ENCODE measurements at places on chromosomes 3 and 15.

DNA sequence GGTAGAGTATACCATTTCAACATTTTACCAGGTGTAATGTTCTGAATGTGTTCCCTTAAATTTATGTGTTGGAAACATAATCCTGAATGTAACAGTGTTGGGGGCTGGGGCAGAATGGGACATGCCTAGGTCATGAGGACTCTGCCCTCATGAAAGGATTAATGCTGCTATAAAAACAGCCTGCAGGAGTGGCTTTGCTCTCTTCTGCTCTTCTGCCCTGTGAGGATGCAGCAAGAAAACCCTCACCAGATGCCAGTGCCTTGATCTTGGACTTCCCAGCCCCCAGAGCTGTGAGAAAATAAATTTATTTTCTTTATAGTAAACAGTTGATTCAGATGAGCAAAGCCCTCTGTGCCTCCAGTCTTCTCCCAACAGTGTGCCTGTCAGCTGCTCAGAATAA is 326.0 kb upstream of the ONECUT1 start:
- DNase-seq, result no peak

GRCh38 chr15:81106560-81106959 is 27.5 kb upstream of the CFAP161 start:
- DNase-seq, result peak; percentile 7

DNA sequence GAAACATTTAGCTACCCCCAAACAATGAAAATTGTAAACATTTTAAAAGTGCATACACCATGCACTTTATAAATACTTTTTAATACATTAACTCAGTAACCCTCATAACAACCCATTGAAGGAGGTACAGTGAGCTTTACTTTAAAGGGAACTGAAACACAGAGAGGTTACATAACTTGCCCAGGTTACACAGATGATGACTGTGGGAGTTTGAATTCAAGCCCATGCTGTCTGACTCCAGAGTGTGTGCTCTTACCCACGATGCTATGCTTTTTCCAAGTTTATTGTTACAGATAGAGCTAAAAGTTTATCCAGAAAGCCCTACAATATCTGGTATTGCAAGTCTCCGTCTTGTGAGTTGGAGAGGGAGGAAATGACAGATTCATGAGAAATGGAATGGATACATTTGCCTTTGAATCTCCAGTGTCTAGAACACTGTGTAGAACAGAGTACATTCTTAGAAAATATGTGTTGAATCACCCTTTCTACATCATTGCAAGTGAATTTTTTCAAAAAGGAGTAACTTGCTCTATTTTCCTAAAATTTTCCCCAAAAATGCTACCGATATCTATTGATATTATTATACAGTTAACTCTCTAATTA is 428.3 kb downstream of the NAALADL2 start:
- DNase-seq, result no peak

- no peak for DNase-seq
Observed at GRCh38 chr3:105322570-105323273, 44.0 kb upstream of the ALCAM start.

DNA sequence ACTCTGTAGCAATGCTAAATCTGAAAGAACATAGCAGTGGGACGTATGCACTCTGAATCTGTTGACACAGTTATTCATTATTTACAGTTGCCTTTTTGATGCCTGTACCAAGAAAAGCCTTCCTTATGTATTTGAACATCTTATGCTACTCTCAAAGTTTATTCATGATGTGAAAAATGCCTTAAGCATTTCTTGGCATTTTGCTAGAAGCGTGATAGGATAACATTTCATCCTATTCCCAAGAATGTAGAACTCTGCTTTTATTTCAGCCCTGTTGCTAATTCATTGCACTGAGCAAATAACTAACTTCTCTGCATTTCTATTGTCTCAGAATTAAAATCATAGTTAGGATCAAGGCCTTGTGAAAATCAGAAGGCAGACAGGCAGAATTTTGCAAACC is 105.5 kb downstream of the STRIT1 start:
- no peak for DNase-seq

DNA sequence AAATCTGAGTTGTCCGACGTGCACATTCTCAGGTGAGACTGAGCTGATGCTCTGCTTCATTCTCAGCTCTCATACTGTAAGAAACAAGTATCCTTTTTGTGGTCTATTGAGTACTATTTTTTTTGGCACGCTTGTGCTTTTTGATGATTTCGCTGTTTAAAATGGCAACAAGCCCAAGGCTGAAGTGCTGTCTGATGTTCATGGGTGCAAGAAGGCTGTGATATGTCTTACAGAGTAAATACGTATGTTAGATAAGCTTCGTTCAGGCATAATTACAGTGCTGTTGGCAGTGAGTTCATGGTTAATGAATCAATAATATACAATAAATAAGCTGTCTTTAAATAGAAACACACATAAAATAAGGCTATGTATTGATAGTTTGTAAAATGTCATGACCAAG is 27.2 kb downstream of the AQR start:
- DNase-seq, result no peak

GRCh38 chr15:69735121-69735520 is 282.5 kb downstream of the RPLP1 start:
- DNase-seq, result no peak

GRCh38 chr3:150346981-150347863 is 60.9 kb upstream of the TSC22D2 start:
- no peak for DNase-seq

DNA sequence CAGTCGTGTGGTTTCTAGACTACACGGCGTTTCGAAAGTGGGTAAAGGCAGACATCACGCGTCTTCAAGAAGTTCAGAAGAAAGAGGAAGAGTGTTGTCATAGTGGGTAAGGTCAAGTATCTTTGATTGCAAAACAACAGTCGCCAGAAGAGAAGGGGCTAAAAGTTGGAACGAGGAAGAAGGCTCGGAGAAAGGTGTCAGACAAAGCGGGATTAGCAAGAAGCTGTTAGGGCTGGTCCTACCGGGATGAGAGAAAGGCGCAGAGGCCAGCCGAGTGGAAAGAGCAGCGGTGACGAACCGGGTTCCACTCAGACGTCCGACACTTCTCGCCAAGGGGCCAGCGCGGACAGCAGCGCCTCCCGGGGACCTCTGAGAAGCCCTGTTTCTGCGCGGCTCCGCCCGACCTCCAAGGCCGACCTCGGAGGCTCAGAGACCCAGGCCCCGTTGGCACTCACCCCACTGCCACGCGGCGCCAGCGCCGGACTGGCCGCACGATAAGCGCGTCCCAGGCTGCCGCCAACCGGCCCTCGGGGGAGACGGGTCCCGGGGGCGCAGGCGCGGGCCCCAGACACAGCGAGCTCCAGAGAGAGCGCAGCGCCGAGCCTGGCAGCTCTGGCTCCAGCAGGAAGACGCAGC is 436 bp downstream of the ADPGK start:
- no peak for DNase-seq

GRCh38 chr15:32888221-32888761 is 170.5 kb downstream of the GREM1 start:
- DNase-seq, result no peak

DNA sequence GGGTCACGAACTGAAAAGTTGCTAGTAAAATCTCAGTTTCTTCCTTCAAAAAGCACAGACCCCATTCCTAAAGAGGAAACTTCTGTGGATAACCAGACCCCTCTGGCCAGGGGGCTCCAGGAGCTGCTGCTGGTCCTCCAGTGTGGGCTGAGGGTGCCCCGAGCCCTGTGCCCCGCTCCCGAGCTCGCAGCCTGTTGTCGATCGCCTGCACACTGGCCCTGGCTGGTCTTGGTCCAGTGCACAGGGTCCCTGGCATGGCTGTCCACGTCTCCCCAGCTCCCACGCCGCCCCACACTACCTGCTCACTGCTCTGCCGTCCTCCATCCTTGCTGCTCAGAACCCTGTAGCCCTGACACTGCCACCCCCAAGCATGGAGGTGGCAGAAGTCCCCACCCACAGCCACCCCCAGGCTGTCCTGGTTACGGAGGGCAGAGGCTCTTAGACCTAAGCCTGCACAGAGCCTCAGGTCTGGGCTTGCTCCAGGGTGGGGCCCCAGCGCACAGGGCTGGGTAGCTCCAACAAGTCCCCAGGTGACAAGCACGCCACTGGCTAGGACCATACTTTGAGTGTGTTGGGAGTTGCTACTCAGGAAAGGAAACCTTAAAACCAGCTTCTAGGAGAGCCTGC is 87.0 kb downstream of the PLXNA1 start:
- no peak for DNase-seq

DNA sequence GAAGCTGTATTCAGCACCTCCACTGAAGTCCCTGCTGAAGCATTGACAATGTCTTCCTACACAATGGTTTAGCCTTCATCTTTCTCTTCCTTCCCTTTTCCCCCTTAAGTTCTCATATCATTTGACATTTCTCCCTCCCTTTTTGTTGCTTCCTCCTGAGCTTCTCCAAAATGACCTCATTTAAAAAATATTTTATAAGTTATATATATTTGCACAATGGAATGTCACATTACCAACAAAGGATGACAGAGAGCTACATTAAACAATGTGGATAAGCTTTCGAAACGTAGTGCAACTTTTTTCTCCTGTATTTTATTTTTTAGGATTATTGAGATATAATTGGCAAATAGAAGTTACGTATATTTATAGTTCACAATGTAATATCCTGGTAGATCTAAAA is 13.2 kb upstream of the DLG1 start:
- no peak for DNase-seq

DNA sequence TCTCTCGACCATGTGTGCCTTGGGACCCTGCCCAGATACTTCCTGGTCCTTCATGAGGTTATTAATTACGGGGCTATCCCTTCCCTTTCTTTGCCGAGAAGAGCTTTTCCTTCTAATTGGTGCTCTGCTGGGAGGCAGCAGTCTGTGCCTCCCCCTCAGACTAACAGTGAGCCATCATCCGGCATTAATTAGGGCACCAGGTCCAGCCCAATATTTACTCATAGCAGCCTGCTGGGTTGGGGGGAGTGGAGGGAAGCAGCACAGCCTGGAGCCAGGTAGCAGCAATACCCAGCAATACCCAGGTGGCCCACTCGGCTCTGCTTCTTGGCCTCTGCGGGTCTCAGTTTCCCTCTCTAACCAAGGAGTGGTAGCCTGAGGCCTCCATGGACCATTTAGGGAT is 20.1 kb downstream of the CACNA2D2 start:
- DNase-seq, result no peak

DNA sequence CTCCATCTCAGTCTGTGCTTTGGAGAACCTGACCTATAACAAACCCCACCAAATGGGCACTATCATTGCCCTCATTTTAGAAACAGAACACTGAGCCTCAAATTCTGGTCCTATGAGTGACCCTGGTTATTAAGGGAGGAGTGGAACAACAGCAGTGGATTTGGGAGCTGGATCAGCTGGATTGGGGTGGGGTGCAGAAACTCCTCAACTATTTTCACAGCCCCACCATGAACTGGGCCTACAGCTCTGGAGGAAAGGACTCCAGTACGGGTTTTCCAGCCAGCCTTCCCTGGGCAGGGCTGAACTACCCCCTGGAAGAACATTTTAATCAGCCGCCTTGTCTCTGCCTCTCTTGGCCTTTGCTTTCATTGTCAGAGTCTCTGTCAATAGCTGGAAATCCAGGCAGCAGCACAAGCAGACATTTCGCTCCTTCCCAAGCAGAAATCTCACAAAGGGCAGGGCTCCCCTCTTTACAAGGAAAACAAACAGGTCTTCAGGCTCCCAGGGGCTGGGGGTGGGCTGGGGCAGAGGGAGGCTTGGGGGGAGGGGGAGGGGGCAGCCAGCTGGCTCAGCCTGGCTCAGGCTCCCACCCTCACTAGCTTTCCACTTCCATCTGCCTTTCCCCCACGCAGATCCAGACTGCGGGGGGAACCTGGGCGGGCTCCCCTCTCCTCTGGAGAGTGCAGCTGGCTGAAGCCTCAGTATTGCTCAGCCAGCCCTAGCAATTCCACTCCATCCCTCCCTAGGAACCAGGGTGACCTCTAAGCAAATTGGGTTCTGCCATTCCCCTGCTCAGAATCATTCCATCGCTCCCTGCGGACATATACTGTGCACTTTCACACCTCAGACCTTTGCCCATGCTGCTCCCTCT is 13.7 kb upstream of the TLE3 start:
- no peak for DNase-seq

DNA sequence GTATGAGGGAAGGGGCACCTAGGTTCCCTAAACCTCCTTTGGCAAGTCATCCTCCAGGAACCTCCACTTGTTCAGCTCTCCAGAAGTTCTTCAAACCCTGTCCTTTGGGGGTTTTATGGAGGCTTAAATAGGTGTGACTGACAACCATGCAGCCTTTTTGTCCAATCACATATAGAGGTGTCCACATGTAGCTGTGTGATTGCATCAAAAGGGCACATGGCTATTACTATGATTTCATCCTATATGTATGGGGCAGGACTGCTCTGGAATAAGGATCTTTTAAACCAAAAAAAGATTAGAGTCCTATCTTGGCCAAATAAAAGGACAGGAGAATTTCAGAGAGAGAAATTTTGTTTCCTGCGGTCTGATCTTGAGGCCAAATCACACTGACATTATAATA is 453.2 kb upstream of the EPHA6 start:
- DNase-seq, result no peak

GRCh38 chr15:47718497-47719437 is 1.5 kb downstream of the SEMA6D start:
- no peak for DNase-seq

DNA sequence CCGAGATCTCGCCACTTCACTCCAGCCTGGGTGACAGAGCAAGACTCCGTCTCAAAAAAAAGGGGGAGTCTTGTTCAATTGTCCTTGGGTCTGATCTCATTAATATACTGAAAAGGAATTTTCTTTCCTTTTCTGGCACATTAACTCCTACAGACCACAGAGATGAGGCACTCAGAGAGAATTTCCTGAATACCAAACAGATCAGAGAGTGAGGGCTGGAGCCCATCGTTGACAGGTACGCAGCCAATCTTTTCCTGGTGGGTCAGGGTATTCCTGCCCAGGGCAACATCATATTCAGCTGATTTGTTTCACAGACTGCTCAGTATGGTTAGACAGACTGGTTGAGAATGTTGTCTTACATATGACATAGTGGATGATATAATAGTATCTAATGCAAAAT is 82.8 kb upstream of the TNFSF10 start:
- DNase-seq, result no peak

DNA sequence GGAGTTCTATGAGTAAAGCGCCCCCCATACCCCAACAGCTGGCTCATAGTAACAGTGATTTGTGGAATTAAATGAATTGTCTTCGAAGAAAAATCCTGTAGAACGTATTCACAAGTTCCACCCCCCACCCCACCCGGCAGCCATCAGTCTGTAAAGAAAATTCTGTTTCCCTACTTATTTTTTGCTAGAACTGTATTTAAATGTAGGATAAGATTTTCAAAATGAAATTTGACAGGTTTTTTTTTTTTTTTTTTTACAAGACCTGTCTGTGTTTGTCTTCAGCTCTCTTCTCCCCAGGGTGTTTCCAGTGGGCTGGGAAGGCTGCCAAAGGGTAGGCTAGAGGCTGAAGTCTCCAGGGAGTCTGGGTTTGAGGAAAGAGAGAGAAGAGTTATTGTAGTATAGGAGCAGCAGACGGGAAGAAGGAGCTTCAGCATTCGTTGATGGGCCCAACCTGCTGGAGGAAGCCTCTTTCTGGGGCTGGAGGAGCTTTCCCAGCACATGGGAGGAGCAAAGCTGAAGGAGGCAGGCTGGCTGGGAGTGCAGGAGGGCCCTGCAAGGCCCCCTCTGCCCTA is 130.6 kb upstream of the SEMA6D start:
- DNase-seq, result no peak

- DNase-seq, result no peak
Observed at GRCh38 chr3:47409688-47410416, 29.0 kb downstream of the PTPN23 start.

All from stimulated activated CD4-positive, alpha-beta T cell treated with anti-CD3 and anti-CD28 coated beads, Interleukin-1b, Interleukin-23, amount 100 ng/mL, for 4 hours (primary cell).